Activated T-cell treated with anti-CD3 and anti-CD28 coated beads for 48 hours (primary cell): ENCODE measurements at places on chromosomes 3 and 15.

GRCh38 chr3:1191026-1191425, 98.2 kb downstream of the CNTN6 start:
- DNase-seq: no peak

GRCh38 chr15:94509259-94509658, 277.9 kb downstream of the MCTP2 start:
- no peak for DNase-seq

DNA sequence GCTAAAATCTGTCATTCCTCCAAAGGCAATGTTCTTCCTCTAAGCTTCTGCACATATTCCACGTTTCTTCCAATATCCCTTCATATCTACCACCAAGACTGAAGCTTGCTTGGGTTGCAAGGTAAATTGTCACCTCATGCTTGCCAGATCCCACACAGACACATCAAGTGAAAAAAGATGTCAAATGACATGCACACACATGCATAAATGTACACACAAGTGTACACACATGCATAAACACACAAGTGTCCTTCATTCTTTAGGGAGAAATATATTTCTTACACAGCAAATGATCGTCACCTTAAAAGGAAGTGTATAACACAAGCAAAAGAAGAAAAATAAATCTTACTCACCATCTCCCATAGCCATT, 59.4 kb downstream of the CLASP2 start:
- DNase-seq: no peak

DNA sequence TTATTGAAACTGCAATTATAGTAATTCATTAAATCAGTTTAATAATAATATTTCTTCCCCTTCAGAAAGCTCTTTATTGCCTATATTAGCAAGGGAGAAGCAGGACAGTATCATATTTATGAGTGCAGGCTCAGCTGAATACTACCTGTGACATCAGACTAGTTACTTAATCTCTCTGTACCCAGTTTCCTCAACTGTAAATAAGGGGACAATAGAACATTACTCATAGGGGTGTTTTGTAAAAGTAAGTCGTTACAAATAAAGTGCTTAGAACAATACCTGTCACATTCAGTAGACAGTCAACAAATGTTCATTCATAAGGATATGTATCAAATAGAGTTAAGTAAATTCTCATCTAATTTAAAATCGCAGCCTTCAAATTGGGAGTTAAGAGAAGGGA, 12.1 kb upstream of the VPS39 start:
- DNase-seq: no peak

GRCh38 chr3:127682561-127682960, 9.8 kb downstream of the ABTB1 start:
- DNase-seq: no peak

- DNase-seq: no peak
Measured at GRCh38 chr3:178002113-178002512, 534.1 kb upstream of the KCNMB2 start.

- no peak for DNase-seq
Measured at GRCh38 chr3:71210257-71211007, 373.1 kb downstream of the FOXP1 start.

DNA sequence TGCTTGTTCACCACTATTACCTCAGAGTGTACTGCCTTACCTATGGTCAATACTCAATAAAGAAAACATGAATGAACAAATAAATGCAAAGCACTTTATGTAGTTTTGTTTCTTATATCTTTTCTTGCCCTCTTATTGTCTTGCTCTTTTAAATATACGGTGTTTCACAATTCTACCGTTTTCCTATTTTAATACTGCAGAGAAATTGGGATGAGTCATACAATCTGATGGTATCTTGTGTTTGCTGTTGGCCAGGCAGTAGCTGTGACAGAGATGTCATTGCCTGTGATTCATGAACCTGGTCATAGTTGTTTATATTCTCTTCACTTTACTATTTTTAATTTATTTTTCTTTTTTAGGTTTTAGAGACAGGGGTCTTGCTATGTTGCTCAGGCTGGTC, 48.3 kb downstream of the SERP1 start:
- no peak for DNase-seq

- no peak for DNase-seq
Measured at GRCh38 chr3:119944091-119944490, 150.2 kb downstream of the GSK3B start.

GRCh38 chr3:140021269-140021668, 86.3 kb downstream of the CLSTN2 start:
- no peak for DNase-seq

GRCh38 chr15:37059086-37059485, 41.3 kb downstream of the MEIS2 start:
- DNase-seq: no peak

GRCh38 chr15:70049701-70050301, 47.9 kb downstream of the TLE3 start:
- no peak for DNase-seq
